ENCODE measurements at places on chromosomes 16 and 17.

DNA sequence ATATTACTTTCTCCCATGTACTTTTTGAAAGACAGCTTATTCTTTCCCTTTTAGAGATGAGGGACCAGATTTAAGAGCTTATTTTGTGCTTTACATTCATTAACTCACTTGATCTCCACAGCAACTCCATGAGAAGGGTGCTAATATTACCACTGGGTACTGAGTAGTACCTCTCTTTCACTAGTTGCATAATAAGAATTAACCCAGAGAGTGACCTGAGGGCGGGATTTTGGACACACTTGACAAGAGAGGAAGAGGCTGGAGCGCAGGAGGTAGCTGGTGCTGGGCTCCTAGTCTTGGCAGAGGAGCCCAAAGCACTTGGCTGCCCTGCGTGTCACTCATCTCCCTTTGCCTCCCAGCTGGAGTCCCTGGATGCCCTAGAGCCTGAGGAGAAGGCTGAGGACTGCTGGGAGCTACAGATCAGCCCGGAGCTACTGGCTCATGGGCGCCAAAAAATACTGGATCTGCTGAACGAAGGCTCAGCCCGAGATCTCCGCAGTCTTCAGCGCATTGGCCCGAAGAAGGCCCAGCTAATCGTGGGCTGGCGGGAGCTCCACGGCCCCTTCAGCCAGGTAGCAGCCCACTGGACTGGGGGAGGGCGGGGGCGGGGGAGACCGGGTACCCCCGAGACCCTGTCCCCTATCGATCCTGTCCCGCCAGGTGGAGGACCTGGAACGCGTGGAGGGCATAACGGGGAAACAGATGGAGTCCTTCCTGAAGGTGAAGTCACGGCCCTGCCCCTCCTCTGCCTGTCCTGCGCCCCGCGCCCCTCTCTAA lies 1.7 kb upstream of the MAZ start:
- no peak for DNase-seq

GRCh38 chr16:88785106-88785924 lies at the start of gene PIEZO1:
Gene PIEZO1 (minus strand): TSS chr16:88785220. CDS start chr16:88784964, 256 bp downstream.
- peak; percentile 78 for DNase-seq

- DNase-seq = no peak
Observed at GRCh38 chr16:8959921-8960787, 3.6 kb downstream of the USP7 start.

- DNase-seq = peak; percentile 78
Observed at GRCh38 chr17:83199500-83200201, 120.2 kb downstream of the METRNL start.

DNA sequence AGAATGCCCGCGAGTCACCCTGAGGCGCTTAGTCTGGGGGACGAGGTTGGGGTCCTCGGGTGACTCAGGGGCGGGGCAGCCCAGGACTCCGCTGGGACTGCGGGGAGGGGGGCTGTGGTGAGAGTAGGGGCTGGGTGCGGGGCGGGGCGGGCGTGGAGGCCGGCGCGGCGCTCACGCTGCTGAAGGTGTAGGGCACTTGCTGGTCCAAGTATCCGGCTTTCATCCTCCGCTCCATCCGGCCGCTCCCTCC lies 832 bp downstream of the ETV4 start:
- peak; percentile 32 for DNase-seq

DNA sequence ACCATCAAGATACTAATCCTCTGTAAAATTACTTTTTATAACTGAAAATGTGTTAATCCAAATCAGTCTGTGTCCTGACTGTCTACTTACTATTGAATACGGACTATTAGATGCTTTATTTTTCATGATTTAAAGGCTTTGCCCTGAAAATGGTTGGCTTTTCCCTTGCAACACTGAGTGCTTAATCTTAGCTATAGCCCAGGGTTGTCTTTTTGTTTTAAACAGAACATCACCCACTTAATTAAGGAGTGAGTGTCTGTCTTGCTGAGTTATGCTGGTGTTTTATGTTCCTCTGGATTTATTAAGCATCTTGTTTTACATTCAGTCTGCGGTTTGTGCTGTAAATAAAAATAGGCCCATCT lies 11.0 kb downstream of the FTO start:
- DNase-seq = no peak

GRCh38 chr16:3669082-3669481 lies 14.6 kb downstream of the DNASE1 start:
- DNase-seq = no peak

- DNase-seq = peak; percentile 89
Observed at GRCh38 chr16:89720813-89721545, at the start of the genes VPS9D1 and ZNF276. Gene VPS9D1 (minus strand): TSS chr16:89720898. CDS start chr16:89720861, 37 bp downstream. Gene ZNF276 (plus strand): TSS chr16:89721537. CDS start chr16:89721641, 104 bp downstream.

DNA sequence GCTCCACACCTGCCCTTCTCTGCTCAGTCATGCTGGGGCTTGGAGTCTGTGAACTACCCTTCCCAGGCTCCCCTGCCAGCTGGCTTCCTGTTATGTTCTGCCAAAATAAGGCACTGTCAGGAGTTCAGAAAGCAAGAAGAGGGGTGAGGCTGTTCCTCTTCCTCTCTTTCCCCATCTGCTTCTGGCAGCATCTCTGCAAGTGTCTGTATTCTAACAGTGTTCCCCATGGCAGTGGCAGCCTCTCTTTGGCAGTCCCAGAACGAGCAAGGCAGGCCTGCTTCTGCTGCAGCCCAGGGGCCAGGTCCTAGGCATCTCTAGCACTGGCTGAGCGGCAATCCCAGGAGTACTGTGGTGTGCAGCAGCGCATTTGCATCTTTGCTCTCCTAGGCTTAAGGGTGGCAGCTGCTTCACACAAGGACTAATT lies 219.1 kb downstream of the STX8 start:
- no peak for DNase-seq

All from activated CD4-positive, alpha-beta T cell treated with anti-CD3 and anti-CD28 coated beads, Interleukin-2, amount 50 U/mL, for 48 hours (primary cell).